ENCODE measurements at places on chromosomes 5 and 9.

- DNase-seq = peak; percentile 3
Measured at GRCh38 chr5:74294231-74294705, 346.3 kb downstream of the ENC1 start.

DNA sequence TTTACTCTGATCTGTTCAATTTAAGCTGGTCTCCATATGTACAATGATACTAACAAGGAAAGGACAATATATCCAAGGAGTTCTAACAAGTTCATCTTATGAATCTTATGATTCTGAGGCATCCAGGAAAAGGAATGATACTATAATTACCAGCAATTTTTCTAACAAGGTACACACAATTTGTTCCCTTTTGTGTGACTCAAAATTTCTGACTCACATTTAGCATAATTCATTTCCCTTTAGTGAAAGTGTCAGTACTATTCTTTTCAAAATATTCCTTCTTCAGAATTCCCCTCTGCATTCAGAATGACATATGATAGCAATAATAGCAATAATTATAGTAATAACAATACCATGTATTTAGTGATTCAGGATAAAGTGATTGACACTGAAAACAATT lies 594.8 kb downstream of the DMRTA1 start:
- no peak for DNase-seq

- DNase-seq = no peak
Measured at GRCh38 chr9:99226054-99226453, 4.0 kb downstream of the SEC61B start.

- DNase-seq = no peak
Measured at GRCh38 chr5:30600892-30601291, 592.6 kb upstream of the CDH6 start.

DNA sequence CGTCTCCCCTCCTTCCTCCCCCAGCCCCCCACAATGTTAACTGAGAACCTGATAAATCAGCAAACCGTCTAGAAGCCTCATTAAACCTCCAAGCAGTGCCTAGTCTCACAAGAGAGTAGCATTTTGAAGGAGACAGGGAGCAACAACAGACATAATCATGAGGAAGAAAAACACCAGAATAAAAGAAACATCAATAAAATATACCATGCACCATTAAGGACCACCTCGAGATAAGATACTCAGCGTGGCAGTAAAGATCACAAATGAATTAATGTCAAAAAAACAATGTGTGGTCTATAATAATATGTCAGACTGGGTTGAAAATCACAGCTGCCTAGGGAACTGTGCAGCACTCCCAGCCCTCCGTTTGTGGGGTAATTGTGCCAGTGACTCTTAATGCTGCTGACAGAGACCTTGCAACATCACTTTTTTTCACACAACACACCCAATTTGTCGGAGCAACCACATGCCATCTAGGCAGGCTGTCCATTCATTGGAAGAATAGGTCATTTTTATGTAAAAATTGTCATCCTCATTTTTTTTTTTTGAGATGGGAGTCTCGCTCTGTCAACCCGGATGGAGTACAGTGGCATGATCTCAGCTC lies 450.8 kb upstream of the WWC1 start:
- no peak for DNase-seq

DNA sequence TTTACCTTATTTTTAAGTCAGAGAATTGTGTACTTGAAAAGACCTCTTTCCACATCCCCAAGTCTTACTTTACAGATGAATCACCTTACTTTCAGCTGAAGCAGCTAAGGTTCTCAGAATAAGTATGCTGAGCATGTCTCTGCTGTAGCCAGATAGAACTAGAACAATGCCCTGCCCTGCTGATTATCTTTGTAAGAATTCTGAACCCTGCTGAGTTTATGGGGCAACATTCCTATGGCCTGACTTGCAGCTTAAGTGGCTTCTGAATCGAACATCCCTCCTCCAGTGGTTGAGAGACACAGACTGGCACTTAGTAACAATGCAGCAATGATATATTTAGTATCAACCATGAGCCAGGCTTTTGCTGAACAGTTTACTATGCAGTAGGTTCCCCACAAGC lies 592.0 kb upstream of the WWC1 start:
- DNase-seq = no peak

- no peak for DNase-seq
Measured at GRCh38 chr9:23822261-23823169, 3.5 kb downstream of the ELAVL2 start.

DNA sequence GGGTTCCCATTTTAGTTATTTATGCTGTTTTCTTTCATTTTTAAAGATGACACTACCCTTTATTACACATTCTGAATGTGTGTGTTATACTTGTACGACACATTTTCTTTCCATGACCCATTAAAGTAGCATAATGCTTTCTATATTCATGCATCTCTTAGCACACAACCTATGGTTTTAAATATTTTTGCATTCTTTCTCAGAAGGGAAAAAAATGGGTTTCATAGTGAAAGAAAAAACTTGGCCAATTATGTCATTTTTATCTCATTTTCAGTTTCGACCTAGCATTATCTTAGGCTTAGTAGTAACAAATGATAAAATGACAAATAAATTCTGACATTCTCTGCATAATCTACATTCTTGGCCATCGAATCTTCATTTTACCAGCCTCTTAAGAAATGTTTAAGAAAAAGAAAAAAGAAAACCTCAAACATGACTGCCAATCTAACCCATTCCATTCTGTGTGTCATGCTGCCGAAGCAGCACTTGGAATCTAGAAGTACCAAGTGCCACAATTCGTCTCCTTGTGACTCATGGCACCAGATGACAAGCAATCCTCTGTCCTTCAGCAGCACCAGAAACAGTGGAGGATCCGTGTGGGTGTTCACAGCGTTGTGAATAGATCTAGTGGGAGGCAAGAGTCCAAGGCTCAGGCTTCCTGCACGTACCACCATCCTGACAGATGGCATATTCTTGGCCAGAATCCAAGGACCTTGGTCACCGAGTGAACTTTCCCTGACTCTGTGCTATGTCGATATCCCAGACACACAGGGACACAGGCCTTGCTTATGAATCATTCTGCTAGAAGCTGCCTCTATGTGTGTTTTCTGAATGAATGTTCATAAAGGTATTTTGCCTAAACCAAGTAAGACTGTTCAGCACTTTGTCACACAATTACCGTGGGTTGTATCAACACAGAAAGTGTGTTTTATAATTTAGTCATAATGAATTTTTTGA lies 502.7 kb downstream of the NR2F1-AS1 start:
- peak; percentile 27 for DNase-seq

GRCh38 chr9:85013703-85014102 lies 344.2 kb downstream of the NTRK2 start:
- no peak for DNase-seq

DNA sequence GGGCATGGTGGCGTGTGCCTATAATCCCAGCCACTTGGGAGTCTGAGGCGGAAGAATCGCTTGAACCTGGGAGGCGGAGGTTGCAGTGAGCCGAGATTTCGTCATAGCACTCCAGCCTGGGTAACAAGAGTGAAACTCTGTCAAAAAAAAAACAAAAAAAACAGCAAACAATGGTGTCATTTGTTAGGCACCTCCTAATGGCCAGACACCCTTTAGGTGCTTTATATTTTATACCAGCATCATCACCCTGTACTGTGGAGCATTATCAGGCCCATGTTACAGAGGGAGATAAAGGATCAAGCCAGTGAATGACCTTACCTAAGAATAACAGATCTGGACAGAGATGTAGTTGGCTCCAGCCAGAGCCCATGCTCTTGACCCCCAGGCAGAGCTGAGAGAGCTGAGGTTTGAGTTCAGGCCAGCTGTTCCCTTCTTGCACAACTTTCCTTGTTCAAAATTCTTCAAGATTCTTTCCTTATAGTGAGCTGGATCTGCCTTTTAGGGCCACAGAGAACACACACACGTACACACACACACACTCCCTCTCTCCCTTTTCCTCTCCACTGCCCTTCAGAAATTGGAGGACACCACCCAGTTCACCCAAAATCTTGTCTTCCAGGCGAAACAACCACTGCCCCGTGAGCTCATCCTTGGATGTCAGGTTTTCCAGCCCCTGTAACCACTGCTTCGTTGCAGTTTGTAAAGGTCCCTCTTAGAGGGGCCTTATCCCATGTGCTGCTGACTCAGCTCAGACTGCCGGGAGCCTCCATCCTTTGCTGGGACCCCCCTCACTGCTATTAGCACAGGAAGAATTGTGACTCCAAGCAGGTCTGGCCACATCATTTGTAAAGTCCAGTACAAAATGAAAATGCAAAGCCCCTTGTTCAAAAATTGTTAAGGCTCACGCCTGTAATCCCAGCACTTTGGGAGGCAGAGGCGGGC lies 10.4 kb upstream of the PTGES start:
- DNase-seq = no peak

GRCh38 chr9:126687930-126688461 lies 74.3 kb downstream of the LMX1B start:
- no peak for DNase-seq

DNA sequence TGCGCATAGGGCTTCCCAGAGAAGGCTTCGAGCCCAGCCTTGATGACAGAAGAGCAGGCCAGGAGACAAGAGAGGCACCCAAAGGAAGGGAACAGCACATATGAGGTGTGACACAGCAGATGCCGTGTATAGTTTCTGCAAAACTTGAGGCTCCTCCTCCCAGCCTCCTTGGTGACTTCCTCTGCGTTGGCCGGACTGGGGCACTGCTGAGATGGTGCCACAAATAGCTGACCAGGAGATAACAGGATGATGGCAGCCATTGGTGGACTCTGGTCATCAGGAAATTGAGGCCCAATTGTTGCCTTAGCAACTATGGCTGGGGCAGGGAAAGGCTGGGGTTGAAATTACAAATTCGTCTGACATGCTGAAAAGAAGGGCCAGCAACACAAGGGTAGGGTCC lies 4.8 kb upstream of the ZNF79 start:
- no peak for DNase-seq

- DNase-seq = no peak
Measured at GRCh38 chr5:10303699-10304170, 4.0 kb downstream of the CMBL start.

DNA sequence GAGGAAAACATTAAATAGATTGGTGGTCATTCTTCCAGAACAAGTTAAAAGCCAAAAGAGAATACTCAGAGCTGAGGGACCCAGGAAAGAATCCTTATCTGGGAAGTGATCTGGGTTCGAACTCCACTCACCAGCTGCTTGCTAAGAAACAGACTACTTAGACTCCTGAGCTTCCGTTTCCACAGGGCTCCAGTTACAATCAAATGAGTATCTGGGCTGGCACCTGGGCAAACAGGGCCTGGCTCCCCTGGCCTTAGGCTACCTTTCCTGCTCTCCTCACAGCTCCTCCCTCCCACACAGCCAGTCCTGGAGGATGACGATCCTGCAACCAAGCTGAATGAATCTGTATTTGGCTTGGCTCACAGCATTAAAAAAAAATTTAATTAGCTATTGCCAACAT lies 2.5 kb downstream of the MAPK9 start:
- DNase-seq = no peak

- no peak for DNase-seq
Measured at GRCh38 chr9:129284607-129285291, 106.7 kb upstream of the IER5L start.

DNA sequence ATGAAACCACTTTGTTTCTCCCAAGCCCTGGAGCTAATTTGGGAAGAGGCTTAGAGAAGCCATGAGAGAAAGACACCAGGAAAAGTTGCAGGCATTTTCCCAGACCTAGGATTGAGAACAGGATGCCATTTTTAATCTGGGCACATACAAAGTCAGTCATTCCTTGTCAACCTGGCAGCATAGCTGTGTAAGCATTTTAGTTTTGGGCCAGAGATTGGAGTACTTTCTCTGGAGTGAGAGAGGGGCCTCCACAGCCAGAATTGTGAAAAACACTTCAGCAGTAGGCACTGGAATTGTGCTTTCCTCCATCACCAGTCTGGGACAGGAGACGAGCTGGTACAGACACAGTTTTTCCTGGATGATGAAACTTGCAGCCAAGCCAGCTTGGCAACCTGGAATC lies 390.3 kb upstream of the DMAC1 start:
- DNase-seq = no peak

DNA sequence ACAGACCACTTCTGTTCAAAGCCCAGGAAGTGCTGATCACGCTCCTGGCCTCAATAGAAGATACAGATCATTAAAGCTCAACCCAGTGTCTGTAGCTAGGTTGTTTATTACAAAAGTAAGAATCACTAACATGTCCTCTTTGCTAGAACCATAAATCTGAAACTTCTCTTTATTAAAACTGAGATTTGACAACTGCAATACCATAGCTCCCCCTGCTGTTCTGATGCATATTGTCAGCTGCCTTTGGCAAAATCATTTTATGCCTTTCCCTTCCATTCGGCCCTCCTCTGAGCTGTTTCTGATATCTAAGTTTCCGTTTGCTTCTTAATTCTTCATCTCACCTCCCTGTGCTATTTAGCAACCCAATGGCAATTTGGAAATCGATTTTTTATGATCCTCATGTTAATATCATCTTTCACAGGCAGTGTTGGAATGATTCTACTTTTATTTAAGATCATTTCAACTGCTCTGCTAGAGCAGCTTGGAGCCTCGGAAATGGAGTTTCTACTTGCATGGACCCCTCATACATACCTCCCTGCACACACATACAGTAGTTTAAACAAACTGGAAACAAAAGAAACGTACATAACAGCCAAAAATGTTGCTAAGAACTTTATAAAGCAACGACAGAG lies 998.8 kb downstream of the MAT2B start:
- no peak for DNase-seq

Data from C1 segment of cervical spinal cord (tissue), 14 donors.